ENCODE measurements at places on chromosomes 3 and 15.

DNA sequence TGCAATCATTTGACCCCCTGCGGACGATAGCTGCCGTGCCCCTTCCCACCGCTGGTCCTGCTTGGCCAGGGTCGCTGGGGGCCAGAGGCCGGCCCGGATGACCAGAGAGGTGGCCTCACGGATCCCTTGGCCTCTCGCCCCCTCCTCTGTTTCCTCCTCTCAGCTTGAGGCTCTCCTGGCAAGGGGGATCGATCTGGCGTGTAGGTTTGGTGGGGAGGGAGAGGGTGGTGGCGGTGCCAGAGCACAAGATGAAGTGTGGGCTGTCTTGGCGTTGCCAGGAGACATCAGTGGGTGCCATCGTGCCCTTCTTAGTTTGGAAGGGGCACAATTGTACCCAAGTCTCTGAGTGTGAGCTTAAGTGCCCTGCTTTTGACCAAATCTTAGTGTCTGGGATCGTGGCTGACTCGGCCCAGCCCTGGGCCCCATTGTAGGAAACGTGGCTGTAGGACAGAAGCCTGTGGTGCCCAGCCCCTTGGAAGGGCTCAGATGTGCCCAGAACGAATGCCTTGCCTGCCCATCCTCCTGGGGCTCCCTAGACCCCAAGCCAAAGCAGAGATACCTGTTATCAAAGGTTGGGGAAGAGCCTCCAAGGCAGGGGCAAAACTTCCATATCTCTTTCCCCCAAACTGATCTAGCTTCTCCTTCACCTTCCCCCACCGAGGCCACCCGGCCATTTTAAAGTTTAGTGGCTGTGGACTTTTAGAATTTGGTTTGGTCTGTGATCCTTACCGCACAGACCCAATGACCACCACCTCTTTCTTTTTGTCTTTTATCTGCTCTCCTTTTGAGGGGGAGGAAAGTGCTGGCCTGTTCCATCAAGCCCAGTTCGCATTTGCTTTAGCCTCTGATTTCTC is 14.4 kb downstream of the NR2F2 start:
- no peak for DNase-seq

- DNase-seq, result no peak
Observed at GRCh38 chr3:48404440-48405342, 25.2 kb downstream of the PLXNB1 start.

- no peak for DNase-seq
Observed at GRCh38 chr3:70614111-70614510, 301.7 kb upstream of the MDFIC2 start.

DNA sequence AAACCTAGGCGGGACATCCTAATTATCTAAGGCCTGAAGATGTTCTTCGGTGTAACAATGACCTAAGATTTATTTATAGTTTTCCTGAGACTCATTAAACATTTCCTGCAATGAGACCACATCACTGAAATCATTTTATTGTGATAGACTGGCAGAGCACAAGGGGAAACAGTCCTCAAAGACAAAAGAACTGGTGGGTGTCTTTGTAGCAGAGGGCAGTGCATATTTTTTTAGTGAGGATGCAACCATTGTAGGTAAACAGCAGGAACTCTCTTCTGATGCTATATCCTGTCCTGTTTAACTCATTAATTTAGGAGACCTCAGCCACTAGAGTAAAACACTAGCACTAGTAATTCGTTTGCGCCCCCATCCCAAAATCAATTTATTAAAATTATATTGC is 100.0 kb downstream of the MAGI1 start:
- DNase-seq, result peak; percentile 2

DNA sequence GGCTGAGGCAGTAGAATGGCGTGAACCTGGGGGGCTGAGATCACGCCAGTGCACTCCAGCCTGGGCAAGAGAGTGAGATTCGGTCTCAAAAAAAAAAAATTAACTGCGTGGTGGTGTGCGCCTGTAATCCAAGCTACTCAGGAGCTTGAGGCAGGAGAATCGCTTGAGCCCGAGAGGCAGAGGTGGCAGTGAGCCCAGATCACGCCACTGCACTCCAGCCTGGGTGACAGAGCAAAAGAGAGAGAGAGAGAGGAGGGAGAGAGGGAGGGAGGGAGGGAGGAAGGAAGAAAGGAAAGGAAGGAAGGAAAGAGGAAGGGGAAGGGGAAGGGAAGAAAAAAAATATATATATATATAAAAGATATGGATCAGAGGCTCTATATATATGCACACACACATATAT is 6.0 kb downstream of the TM4SF19 start:
- no peak for DNase-seq

GRCh38 chr3:9395570-9396300 is 1.7 kb upstream of the SETD5 start:
- DNase-seq, result peak; percentile 10

GRCh38 chr15:80880086-80880485 is 100.9 kb downstream of the CEMIP start:
- no peak for DNase-seq

Data from NCI-H69 (cell line).